Stimulated activated CD8-positive, alpha-beta memory T cell treated with anti-CD3 and anti-CD28 coated beads, Interleukin-15, amount 100 ng/mL, for 4 hours (primary cell): ENCODE measurements at places on chromosomes 3 and 15.
A peak's percentile ranks its signal among the peaks of the same experiment; 100 is the strongest.

- DNase-seq: no peak
Measured at GRCh38 chr3:194686816-194687637, 1.3 kb downstream of the FAM43A start.

DNA sequence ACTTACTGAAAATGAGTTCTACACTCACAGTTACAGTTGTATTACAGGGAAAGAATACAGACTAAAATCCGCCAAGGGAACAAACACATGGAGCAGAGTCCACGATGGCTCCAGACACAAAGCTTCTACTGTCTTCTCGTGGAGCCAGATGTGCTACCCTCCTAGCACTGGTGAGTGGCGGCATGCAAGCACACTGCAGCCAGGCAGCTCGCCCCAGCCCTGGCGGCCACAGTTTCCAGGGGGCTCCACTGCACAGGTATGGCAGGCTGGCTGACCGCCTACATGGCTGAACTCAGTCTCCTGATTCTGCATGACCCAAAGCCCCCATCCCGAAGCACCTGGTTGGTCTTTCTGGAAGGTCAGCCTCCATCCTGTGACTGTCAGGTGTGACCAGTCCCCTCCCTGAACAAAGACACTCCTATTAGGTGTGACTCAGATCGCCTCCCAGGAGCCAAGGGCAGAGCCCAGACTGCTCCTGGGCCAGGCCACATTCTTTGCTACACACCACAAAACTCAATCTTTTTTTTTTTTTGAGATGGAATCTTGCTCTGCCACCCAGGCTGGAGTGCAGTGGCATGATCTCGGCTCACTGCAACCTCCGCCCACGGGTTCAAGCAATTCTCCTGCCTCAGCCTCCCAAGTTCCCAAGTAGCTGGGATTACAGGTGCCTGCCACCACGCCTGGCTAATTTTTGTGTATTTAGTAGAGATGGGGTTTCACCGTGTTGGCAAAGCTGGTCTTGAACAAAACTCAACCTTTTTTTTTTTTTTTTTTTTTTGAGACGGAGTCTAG, 51.5 kb downstream of the CFAP92 start:
- DNase-seq: no peak

DNA sequence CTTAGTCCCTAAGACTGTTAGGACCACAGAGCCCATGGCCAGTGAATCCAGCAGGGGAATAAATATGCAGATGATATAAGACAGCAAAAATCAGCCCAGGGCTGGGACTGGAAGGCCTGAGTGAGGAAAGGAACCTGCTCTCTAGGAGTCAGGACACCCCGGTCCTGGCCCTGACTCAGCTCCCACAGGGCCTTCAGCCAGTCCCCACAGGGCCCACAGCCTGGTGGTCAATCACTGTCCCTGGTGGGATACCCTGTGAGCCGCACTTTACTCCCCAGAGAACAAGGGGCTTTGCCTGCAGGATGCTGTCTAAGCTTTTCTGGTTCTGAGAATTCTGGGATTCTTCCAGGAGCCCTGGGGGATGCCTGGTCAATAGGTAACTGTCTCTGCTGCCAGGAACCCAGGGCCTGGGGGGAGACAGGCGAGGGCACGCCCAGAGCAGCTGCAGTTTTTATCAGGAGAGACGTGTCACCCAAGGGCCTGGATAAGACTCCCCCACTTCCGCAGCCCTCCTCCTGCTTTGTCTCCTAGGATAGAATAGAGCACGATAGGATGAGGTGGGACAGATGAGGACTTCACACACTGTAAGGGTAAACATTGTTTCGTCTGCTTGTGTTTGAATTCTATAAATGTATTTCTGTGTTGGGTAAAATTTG, 49.5 kb upstream of the MCF2L2 start:
- no peak for DNase-seq

DNA sequence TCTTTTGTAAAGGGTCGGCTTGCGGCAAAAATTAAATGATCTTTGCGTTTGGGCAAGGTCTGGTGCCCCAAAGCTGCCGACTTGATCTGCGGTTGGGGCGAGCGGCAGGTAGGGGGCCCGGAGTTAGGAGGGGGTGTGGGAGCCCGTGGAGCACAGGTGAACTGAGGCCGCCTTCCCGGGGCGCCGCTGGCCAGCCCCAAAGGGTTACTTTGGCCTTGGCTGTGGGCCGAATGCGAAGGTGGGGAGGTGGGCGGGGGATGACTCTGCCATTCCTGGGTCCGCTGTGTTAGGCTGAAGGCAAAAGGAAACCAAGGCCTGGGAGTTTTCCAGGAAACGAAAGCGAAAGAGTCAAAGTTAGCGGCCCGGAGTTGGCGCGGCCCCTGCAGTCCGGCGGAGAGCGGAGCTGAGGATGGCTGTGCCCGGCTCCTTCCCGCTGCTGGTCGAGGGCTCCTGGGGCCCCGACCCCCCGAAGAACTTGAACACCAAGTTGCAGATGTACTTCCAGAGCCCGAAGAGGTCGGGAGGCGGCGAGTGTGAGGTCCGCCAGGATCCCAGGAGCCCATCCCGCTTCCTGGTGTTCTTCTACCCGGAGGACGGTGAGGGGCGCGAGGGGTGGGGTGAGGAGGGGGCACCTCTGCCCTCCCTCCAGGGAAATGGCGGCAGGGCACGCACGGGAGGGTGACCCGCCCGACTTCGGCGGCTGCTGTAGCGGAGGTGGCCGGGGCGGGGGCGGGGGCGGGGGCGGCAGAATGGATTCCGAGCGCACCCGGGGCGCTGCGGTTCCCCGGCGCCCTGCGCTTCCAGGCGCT, at the start of gene PARP14:
TSS of gene PARP14 (plus strand) at position 365 of the 809 bp plus-strand sequence. CDS start at position 410, 45 bp downstream.
- peak; percentile 59 for DNase-seq

GRCh38 chr3:114858329-114858728, 288.8 kb downstream of the ZBTB20 start:
- DNase-seq: no peak

DNA sequence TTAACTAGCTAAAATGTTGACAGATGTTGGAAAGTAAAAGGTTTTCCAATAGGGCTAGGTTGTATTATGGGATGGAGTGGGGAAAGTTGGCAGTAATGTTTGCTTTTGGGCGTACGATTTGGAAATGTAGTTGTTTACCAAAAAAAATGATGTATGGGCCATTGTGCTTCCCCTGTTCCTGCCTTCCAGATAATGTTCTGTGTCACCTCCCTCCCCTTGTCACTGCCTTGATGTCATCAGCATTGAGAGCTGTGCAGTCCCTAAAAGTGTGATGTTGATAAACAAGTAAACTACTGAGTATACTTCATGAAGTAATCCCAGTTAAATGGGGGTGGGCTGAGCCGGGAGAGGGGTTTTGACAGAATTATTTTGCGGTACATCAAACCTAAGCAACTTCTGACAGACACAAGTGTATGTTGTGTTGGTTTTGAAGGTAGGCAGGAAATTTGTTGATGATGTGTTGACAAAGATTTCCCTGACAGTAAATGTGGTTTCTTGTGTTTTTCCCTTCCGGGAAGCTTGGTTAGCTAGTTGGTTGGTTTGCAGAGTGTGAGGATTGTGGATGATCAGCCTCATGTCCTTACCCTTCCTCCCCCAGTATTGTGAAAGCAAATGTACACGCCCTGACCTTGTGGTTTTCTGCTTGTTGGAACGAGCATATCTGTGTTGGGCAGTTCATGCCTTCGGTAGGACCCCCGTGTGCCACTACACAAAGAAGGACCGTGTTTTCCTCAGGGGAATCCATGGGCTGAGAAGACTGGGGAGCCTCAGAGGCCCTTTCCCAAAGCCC, 87.3 kb downstream of the PGPEP1L start:
- DNase-seq: no peak

- no peak for DNase-seq
Measured at GRCh38 chr3:122356402-122356801, 26.6 kb downstream of the MIX23 start.

- DNase-seq: no peak
Measured at GRCh38 chr15:88456733-88457132, 10.5 kb downstream of the MRPL46 start.

GRCh38 chr3:172614340-172615274, 91.4 kb upstream of the TNFSF10 start:
- no peak for DNase-seq

DNA sequence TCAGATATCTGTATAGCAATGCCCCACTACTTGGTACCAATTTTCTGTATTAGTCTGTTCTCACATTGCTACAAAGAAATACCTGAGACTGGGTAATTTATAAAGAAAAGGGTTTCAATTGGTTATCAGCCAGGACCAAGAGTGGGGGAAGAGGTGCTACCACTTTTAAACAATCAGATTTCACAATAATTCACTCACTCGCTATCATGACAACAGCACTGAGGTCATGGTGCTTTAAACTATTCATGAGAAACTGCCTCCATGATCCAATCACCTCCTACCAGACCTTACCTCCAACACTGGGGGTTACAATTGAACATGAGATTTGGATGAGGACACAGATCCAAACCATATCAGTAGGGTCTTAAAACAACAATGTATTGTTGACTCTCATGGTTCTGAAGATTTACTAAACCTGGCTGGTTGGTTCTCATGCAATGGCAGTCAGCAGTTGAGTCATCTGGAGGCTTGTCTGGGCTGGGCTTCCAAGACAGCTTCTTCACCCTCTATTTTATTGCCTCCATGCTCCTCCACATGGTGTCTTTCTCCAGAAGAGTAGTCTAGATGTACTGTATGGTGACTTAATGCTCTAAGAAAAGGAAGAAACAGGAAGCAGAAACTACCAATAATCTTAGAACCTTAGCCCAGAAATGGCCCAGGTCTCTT, 21.2 kb upstream of the TM4SF4 start:
- DNase-seq: no peak
